Skin of body (tissue), 3 donors: ENCODE measurements at places on chromosomes 6 and 20.

DNA sequence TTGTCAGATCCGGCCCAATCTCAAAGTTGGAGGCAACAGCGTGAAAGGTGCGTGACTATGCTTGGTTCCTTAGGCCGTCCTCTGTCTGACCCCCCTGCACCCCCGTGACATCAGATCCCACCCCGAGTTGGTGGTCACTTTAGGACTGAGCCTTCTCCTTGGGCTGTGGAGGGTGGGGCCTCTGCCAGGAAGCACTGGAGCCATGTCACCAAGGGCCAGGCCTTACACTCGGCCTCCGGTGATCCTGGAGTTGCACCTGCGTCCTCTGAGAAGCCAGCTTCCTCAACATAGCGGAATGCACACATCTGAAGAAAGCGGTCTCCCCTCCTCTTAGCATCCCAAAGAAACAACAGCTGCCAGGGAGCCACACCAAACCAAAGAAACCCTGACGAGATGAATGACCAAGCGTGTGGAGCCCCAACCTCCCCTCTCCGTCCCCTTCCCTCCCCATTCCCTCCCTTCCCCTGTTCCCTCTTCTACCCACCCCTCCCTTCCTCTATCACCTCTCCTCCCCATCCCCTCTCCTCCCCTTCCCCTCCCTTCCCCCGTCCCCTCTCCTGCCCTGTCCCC, 182.6 kb downstream of the TTLL2 start:
- DNase-seq, result no peak

DNA sequence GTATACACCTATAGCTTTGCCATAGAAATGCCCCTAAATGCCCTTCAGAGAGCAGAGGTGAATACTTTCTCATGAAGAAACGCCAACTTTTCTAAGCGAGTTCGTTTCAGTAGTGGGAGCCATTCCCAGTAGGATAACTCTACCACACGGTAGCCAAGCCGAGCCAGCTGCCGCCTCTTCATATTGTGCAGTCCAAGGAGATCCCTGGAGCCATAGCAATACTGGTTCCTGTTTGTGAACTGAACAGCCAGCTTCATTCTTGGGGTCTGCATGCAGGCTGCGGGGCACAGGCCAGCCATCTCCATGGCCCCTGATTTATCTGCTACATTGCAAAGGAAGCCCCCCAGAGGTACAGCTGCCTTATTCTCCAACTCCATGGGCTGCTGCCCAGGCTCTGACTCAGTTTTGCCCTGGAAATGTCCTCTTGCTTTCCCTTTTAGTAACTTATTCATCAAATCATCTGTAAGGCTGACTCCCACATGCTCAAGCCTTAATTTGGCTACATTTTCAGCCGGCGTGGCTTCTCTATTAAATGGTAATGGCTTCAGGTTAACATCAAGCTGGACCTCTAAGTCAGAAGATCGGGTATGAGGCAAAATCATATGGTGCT, 12.8 kb downstream of the FASTKD5 start:
- DNase-seq, result no peak

- no peak for DNase-seq
Measured at GRCh38 chr20:25251558-25251957, 3.7 kb downstream of the PYGB start.

GRCh38 chr6:169885831-169886230, 134.4 kb downstream of the ERMARD start:
- DNase-seq, result no peak

DNA sequence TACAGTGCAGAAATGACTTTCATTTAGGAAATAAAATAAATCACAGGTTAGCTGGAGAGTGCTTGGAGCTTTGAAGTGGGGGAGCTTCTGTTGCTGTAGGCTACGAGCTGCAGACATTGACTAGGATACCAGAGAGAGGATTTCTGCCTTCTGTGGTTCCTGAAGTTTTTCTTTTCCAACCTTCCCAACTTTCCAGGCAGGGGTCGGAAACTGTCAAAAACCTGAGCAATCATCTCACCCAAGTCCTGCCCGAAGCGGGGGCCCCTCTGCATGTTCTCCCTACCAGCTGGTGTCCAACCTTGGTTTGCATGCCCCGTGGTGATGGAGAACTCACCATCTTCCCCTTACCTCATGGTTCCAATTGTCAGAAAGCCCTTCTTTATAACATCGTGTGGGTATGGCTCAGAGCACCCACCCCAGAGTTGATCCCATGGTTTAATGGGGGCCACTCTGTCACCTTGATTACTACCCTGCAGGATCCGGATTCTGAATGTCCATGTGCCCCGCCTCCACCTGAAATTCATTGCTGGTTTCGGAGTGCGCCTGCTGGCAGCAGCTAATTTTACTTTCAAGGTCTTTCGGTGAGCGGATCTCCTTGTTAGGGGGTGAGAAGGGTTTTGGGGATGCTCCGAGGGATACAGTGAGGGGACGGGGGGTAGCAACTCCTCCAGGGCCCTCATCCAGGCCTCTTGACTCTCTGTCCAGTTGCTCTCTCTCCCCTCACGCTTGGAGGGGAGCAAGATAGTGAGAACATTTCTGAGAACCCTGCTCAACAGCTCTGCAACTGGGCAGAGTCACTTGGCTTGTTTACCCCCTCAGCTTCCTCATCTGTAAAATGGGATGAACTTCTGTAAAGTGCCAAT, 5.1 kb downstream of the BPIFB2 start:
- no peak for DNase-seq

- no peak for DNase-seq
Measured at GRCh38 chr6:118705544-118706491, 54.4 kb upstream of the CEP85L start.

- no peak for DNase-seq
Measured at GRCh38 chr20:24261351-24261750, 208.1 kb upstream of the SYNDIG1 start.

GRCh38 chr6:151512481-151512880, 18.7 kb downstream of the CCDC170 start:
- no peak for DNase-seq

DNA sequence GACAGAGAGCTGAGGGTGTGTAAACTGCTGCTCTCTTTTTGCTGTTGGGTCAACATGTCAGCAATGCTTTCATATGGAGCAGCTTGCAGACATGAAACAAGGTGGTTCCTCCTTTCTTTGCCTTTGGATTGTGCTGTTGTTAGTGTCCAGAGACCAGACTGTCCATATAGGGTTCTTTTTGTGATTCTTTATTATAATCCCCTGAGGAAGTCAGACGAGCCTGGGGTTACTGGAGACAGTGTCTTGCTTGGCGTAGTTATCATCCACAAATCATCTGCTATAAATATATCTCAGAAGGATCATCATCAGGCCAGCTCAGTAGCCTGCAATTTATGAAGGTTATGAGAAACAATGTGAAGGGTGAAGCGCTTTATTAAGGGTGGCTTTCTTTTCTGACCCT, 2.3 kb upstream of the ADGRB3 start:
- no peak for DNase-seq
